ENCODE measurements at places on chromosomes 6 and 20.

GRCh38 chr20:38453941-38454340, 18.7 kb upstream of the RALGAPB start:
- DNase-seq = no peak

GRCh38 chr6:135008072-135008940, 46.3 kb downstream of the HBS1L start:
- DNase-seq = no peak

GRCh38 chr6:169165561-169166300, 87.9 kb downstream of the THBS2 start:
- no peak for DNase-seq

DNA sequence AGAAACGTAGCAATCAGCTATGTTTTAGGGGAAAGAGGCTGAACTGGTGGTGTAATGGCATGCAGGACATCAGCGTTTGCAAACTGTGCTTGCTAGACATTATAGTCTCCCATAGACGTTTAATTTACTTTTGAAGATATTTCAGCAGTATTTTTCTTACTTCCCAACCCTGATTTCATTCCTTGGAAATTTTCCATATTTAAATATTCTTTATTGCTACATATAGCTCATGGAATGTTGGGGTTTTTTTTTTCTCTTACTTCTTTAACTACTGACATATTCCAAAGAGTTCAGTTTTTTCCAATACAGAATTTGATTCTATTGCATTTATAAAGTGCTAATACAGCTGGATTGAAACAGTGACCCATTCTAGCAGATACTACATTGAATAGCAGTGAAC, 694.4 kb upstream of the CITED2 start:
- no peak for DNase-seq

DNA sequence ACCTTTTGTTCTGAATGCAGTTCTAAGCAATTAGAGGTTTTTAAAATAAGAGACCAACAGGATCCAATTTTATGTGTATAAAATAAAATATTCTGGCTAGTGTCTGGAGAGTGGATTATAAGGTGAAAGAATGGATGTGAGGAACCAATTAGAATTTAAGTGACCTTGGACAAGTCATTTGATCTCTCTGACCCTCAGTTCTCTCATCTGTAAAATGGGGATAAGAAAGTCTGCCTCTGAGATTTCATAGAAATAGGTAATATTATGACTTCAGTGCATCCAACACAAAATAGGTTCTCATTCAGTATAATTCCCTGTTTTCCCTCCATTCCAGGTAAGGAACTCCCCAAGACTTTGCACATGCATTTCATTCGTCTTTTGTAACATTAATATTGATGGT, 18.9 kb downstream of the CASS4 start:
- no peak for DNase-seq

GRCh38 chr20:53557130-53557529, 36.5 kb downstream of the ZNF217 start:
- DNase-seq = no peak

- no peak for DNase-seq
Observed at GRCh38 chr6:11878029-11878428, 99.4 kb upstream of the ADTRP start.

GRCh38 chr6:131390322-131390721, 182.7 kb upstream of the ARG1 start:
- no peak for DNase-seq

DNA sequence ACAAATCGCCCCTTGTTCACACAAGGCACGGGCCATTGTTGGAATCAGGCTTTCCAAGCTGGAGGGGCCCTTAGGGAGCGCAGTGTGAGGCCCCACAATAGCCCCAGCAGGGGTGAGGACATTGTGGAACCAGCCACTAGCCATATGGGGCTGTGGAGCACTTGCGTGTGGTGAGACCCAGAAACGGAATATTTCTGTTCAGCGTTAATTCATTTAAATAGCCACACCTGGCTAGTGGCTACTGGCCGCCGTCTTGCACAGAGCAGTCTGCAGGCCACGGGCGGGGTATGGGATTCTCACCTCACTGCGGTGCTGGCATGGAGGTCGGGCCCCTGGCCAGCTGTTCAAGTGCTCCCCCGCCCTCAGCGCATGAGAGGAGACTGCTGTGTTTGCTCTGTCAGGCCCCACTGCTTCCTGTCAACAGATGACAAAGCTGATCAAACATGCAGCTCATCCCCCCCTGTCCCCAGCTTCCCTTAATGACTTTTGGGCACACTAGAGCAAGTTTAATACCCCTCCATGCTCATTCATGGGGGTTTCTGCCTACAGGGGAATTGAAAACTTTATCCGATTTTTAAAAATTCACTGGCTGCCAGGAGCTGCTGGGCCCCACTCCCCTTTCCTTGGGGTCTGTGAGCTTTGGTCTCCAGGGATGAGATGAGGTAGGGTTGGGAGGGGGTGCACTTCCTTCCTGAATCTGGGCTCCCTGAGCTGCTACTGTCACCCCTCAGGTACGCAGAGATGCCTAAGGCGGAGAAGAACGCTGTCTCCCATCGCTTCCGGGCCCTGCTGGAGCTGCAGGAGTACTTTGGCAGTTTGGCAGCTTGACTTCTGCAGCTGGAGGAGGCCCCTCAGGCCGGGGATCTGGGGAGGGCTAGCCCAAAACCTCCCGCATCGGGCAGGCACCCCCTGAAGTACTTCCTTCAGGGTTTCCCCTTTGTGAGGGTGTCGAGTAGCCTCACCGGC, 13.6 kb downstream of the ITPA start:
- DNase-seq = no peak

DNA sequence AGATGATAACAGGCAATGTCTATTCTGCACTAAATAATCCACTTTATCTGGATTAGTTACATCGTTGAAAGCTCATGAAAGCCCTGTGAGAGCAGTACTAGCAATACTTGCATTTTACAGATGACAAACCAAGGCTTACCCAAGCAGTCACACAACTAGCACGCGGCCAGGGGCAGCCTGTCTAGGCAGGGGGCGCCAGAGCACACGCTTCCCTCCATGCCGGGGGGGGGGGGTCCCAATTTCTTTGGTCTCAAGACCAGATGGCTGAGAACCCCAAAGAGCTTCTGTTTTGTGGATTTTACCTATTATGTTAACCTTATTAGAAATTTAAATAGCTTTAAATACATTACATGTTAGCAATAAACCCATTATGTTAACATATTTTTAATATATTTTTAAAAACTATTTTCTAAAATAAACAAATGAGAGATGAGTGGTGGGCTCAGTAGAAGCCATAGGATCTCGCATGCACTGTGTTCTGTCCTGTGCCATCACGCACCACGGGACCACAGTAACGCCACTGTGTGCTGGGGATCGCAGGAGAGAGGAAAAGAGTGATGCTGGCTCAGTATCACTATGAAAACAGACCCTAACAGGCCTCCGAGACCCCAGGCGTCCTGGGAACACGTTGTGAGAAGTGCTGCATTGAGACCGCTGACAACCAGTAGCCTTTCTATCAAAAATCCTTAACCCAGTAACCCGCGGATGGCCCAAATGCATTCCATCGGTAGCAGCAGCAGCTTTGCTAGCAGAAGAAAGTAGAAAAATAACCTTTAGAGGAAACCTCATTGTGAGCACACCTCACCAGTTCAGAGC, 5.3 kb upstream of the PRR18 start:
- DNase-seq = no peak

GRCh38 chr6:16542070-16542469, 219.2 kb downstream of the ATXN1 start:
- no peak for DNase-seq

GRCh38 chr20:63315240-63315689, 22.3 kb downstream of the COL20A1 start:
- DNase-seq = no peak

DNA sequence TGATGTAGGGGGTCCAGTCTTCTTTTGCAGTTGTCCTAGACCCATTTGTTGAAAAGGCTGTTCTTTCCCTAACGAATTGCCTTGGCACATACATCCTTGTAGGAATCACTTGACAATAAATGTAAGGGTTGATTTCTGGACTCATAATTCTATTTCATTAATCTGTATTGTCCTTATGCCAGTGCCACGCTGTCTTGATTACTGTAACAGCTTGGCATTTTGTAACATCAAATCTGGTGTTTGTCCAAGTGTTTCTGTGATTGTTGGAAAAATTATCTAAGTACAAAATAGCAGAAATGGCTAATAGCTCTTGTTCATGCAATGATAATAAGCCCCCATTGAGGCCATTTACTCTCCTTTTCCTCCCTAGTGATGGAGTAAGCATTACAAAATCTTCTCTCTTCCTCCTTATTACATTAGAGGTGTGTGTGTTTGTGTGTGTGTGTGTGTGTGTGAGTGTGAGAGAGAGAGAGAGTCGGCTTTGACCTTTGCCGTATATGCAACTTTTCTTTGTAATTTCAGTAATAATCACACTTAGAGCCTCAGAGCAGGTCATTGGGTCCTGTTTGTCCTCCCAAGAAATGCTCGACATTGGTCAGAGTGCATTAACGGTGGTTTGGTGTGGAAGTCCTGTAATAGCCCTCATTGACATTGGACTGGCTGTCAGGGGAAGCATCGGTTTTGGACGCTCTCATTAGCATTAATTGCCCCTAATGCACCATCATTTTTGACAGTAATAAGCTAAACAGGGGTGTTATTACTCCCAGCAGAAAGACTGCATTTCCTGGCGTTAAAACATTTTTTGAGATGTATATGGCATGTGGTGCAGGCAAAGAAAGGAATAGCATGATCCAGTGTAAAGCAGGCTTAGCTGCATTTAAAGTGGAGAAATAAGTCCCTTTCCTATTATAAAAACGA, 40.7 kb upstream of the MROH8 start:
- DNase-seq = no peak

DNA sequence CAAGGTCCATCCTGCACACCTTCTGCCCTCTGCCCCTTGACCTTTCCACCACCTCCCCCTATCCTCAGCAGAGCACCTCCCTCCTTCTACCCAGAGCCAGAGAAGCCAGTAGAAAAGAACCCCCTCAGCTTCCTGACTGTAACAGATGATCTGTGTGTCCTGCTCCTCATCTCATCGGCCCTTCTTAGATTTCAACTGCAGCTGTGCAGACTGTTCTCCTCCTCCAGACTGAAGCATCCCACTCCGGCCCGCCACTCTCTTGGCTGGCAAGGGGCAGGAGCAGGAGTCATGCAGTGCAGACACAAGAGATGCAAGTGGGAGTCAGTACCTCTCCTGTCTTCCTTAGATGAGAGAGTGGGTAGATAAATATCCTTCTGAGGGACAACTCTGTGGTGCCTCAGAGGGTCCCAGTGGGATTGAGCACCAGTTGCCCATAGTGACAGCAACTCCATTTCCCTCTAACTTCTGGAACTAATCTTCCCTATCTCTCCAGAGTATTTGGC, 163.5 kb upstream of the MLN start:
- DNase-seq = no peak

DNA sequence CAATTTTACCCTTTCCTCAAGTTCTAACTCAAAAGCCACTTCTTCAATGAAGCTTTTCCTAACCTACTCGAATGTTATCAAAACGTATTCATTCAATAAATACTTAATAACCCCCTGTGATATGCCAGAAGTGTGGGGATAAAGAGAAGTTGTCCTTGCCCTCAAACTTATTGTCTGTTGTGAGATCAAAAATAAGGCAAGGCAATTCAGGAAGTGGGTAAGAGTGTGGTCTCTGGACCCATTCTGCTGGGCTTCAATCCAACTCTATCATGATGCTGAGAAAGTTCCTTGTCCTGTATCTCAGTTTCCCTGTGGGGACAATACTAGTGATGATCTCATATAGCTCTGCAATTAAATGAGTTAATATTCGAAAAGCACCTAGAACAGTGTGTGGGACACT, 92.8 kb downstream of the PRDM1 start:
- no peak for DNase-seq

DNA sequence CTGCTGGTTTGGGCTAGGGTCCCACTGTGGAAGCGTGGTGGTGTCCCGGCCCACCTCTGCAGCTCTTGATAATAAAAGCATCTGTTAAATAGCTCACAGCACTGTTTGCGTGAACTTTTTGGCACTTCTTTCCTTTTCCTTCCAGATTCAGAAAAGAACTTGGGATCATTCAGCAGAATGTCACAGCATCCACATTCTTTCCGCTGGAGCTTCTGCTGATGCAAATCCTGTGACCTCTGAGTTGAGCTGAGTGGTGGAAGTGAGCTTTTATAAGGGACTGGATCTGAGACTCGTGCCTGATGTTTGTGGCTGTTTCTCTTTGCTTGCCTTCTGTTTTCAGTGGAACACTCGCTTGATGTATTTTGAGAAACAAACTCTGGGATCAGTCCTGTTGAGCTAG, 3.9 kb downstream of the OSBPL2 start:
- DNase-seq = no peak

DNA sequence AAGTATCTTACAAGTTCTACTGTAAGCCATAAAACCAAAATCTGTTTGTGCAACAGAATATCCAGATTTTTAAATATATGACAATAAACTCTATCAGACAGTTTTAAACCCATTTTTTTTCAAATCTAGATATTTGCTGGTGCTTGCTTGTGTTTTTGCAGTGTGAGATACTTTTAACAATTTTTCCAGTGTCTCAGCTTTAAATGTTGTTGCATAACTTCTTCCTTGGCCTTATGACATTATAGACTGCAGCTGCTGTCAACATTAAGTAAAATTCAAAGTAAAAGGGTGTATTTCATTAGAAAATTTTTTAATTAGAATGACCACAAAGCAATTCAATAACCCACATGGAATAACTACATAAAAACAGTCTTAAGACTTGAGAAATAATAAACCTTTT, 139.5 kb downstream of the PTPRK start:
- no peak for DNase-seq

DNA sequence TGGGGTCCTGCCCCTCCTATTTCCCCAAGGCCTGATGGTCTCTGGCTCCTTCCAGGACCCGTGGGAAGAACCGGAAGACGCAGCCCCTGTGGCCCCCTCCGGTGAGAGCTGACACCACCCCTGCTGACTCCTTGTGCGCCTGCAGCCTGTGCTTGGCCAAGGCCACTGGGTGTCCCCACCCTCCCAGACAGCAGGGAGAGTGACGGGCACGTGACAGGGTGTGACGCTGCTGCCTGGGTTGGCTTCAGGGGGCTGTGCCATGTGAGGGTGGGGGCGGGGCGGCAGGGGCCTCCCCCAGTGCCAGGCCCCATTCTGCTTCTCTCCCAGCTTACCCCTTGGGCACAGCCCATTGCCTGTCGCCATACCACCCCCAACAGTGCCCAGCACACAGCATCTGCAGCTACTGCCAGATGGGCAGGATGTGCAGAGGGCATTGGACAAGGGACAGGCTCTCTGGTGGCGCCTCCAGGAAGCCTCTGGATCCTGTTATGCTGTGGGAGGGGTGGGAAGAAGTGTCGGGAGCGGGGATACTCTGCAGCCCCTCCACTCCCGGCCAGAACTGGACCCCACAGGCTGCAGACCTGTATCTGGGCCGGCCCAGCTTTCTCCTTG, 2.9 kb downstream of the BIRC7 start:
- no peak for DNase-seq

GRCh38 chr6:3407840-3408239, 49.0 kb downstream of the SLC22A23 start:
- no peak for DNase-seq

- no peak for DNase-seq
Observed at GRCh38 chr6:157033428-157034140, 256.4 kb downstream of the ARID1B start.

DNA sequence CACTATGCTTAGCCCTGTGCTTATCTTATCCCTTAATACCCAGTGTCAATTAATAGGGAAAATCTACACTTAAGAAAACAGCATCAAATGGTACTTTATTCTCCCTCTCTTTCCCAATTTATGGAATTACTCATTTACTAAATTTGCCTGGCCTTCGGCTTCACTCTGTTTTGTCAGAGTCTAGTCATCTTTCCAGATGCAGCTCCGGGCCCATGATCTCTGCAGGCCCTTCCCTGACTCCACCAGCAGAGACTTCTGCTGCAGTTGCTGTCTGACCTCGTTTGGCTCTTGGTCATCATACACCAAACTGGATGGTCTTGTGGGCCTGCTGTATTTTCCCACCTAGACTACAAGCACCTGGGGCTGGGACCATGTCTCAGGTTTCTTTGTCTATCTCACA, 27.4 kb downstream of the MRS2 start:
- DNase-seq = no peak
